GM13977 (cell line): ENCODE measurements at places on chromosomes 3 and 15.

DNA sequence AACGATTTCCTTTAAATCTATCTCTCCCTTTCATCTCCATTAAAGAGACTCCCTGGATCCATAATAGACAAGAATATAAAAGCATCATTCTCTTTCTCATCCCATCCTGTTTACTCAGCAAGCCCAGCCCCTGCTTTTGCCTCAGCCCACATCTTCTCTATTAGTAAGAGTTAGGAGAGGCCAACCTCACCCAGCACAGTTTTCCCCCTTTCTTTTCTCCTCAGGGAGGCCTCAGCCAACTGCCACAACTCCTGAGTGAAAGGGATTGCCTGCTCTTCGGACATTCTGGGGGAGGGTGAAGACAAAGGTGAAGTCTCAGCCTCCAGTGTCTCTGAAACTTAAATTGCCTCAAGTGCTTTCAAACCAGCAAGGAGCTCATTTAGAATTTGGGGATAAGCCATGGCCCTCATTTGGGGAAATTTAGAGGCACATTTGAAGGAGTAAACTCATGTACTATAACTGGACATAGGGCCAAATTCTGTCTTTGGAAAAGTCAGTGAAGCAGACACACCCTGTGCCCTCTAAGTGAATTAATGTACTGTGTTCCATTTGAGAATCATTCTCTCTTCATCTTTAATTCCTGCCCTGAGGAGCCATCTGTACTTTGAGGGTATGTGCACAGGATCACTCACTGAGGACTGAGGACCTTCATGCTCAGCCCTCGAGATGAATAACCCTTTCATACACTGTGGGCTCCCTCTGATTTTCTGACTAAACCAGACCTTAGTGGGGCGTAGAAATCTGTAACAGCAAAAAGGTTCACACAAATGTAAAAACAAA lies 82.5 kb downstream of the SOX2 start:
- DNase-seq = no peak

- DNase-seq = no peak
Observed at GRCh38 chr3:104909198-104909597, 457.5 kb upstream of the ALCAM start.

DNA sequence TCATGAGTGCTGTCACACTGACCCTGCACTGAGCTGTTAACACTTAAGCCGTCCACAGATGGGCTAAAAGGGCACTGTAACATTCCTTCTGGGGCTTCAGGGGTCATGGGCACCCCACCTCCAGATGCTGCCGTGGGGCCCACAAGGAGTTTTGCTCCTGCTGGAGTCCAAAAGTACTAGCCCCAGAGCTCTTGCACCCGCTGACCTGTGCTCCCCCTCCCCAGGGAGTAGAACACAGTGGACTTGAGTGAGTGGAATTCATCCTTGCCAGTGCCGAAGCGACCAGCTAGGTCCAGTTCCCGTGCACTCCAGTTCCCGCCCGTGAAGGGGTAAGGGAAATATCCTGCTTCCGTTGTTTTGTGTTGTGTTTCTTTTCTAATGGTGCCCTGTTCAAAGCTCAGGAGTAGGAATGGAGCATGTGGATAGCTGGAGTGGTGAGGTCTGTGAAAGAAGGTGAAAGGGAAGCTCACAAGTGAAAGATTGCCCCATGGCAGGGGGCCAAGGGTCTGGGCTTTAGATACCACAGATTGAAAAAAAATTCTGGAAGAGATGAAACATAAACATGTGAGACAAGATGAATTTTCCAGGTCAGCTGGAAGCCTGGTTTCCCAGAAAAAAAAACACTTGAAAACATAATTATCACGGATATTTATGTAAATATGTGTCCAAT lies 36.6 kb downstream of the SLCO2A1 start:
- no peak for DNase-seq

GRCh38 chr3:9301798-9302197 lies 52.4 kb upstream of the SRGAP3 start:
- DNase-seq = no peak

- DNase-seq = no peak
Observed at GRCh38 chr15:63915873-63916771, 82.4 kb upstream of the HERC1 start.

DNA sequence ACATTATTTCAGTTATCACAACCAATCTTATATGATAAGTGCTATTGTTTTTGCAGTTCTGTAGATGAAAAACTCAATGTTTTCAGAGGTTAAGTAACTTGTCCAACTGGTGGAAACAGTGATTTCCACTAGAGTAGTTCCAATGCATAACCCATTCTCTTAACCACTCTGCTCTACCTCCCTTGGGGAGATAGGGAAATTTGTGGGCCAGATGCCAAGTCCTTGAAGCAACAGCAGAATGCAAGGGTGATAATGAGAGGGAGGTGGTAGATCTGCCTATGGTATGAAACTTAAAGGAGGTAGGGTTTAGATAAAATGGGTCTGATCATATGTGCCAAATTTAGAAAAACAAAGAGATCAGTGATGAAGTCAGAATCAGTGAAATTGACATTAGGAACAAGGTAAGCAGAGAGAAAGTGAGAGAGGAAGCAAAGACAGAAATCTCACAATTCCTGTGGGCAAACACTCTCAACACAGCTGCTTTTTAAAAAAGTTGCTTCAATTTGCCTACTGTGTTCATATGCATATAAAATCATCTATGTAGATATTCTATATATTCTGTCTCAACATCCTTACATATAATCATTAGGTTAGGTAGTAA lies 50.5 kb upstream of the UBP1 start:
- no peak for DNase-seq

GRCh38 chr3:100503448-100503847 lies 11.0 kb downstream of the TMEM45A start:
- no peak for DNase-seq

GRCh38 chr3:172371544-172371943 lies 76.7 kb downstream of the GHSR start:
- DNase-seq = no peak

DNA sequence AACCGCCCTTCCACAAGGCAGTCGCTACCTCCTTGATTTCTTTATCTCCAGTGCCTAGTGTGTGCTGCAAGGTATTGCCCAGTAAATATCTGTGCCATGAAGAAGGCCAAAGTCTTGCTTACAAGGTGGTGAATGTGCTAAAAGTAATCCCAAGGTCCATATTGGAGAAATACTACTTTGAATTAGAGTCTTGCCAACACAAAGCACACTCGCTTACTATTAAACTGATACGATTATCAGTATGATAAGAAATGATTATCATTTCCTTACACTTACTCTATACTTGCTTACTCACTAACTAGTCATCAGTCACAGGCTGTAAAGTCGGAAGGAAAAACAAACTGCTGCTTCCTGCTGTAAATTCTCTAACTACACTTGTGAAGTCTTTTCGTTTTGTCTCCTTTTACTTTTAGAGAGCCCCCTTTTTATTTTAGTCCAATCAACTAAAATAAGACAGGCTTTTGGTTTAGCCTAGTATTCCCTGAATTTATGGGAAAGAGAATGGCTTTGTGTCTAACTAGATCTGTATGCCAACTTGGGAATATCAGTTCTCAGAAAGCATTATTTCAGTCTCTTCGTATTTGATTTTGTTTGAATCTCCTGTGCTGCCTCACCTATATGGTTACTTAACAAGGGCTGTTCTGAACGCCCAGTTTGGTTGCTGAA lies 107.1 kb upstream of the TSC22D2 start:
- no peak for DNase-seq
